Stimulated activated CD8-positive, alpha-beta memory T cell treated with anti-CD3 and anti-CD28 coated beads, Interleukin-7, amount 100 ng/mL, for 48 hours (primary cell): ENCODE measurements at places on chromosomes 4 and X.
A peak's percentile ranks its signal among the peaks of the same experiment; 100 is the strongest.

DNA sequence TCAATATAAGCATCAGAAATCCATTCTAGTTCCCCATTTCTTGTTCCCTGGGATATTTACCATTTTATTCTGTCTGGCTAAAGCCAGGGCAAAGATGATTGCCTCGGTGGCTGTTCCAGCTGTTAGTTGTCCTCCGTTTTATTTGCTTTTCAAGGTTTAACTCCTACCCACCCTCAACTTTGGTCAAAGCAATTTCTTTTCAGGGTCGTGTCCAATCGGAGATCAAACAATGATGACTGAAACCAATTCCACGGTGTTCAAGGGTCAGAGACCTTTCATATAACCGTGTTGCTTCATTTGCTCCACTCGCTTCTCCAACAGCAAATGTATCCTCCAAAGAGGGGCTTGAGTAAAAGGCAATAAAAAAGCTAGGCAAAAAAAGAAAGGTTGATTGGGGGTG, 193.5 kb upstream of the FTHL17 start:
- no peak for DNase-seq

GRCh38 chrX:136816975-136817374, 36.2 kb upstream of the ARHGEF6 start:
- DNase-seq = no peak

DNA sequence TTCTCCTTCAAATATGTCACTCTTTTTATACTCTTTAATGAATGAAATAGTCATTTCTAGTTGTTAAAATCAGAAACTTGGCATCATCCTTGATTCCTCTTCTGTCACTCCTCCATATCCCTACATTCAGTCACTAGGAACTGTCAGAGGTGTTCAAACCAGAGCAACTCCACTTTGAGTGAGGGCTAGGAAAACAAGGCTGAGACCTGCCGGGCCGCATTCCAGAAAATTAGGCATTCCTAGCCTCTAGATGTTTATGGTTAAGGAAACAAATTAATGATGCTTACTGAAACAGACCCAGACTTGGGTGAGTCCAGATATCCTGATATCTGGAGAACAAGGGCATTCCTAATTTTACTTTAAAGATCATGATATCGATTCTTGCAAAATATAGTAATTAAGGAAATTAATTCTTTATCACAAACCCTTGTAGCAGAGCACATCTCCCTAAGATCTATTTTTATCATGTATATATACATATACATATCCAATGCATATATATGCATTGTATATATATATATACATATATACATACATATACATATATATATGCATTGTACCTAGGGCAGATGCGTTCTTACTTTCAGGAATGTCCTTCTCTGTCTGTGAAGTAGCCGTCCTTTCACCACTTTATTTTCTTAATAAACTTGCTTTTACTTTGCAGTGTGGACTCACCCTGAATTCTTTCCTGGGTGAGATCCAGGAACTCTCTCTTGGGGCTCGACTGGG, 98.4 kb upstream of the GC start:
- no peak for DNase-seq

DNA sequence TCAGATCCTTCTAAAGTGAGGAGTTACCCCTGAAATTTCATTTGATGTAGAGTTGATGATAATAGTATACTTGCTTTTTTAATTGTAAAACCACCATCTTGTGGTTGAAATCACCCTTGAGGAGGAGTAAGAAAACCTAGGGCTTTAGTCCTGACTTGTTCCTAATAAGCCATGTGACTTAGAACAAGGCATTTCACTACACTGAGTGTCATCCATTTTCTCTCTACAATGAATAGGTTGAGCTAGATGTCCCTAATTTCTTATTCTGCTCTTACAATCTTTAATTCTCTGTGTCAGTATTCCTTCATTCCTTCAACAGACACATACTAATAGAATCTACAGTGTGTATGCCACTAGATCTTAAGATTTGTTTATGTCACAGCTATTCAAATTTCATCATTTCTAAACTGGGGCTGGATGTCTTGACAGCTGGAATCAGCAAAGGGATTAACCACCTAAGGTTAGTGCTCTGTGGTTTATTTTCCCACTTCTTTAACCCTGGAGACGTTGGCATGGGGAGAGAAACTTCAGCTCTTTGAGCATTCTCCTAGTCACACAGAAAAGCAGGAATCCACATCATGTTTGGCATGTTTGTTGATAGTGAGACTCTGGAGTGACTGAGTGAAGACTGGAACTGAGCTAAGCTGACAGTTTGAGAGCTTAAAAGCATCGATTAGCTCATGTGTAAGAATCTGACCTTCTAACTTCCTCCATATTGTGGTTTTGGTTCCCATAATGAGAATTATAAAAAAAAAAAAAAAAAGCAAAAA, 246.3 kb downstream of the NDST4 start:
- no peak for DNase-seq

GRCh38 chrX:40440866-40441265, 139.9 kb upstream of the ATP6AP2 start:
- no peak for DNase-seq

GRCh38 chr4:10730590-10730989, 46.0 kb upstream of the CLNK start:
- no peak for DNase-seq

- no peak for DNase-seq
Measured at GRCh38 chr4:25862411-25863346, at the start of gene SEL1L3. Gene SEL1L3 (minus strand): TSS chr4:25862988. CDS start chr4:25862836, 152 bp downstream.

GRCh38 chr4:53354012-53354722, 11.7 kb downstream of the SCFD2 start:
- no peak for DNase-seq

GRCh38 chr4:140098455-140099160, 55.4 kb downstream of the MAML3 start:
- no peak for DNase-seq

DNA sequence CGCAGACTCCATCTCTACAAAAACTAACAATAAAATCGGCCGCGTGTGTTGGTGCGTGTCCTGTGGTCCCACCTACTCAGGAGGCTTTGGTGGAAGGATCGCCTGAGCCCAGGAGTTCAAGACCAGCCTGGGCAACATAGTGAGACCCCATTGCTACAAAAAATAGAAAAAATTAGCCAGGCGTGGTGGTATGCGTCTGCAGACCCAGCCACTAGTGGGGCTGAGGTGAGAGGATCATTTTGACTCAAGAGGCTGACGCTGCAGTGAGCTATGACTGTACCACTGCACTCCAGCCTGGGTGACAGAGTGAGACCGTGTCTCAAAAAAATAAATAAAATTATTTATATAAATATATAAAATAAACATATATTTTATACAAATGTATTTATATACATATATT, 22.3 kb downstream of the ASMTL start:
- DNase-seq = no peak

- no peak for DNase-seq
Measured at GRCh38 chr4:77022560-77023179, 53.1 kb downstream of the CCNI start.

DNA sequence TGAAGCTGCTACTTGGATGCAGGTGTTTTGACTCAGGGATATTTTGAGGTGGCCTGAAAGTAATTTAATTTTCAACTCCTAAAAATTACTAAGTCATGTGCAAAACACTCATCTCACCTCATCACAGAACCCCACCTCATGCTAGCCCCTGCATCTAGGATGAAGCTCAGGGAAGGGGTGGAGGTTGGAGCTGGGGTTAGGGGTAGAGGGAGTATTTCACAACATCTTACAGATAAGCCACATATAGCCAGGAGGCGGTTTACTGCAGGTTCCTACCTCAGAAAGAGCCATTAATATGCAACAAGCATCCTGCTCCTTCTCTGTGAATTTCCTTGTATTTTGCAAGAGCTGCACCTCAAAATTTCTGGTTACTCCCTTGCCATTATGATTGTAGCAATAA, 70.5 kb upstream of the TSPAN5 start:
- DNase-seq = no peak

DNA sequence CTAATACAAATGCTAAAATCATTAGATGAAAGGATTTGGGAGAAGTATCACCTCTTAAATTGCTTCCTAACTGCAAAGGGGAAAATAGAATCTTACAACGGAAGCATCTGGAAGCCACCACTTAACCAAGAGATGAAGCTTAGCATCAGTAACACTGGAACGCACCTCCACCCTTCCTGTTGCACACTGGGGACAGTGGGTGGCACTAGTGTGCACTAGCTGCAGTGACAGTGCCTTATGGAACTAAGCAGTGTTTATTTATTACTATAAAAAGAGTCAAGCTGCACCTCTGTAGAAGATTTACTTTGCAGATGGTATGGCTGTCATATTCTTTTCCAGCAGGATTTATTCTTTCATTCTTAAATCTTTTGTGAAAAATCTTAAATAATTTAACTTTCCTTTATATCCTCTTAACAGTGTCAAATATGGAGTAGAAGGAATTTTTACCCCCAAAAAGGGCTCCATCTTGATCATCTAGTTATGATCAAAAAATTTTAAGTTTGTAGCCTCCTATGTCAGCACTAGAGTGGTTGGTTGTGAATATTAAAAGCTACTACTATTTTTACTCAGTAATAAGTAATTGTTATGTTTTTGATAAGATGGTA, 76.7 kb downstream of the SCD5 start:
- DNase-seq = no peak

- no peak for DNase-seq
Measured at GRCh38 chr4:17077105-17077504, 178.7 kb upstream of the LDB2 start.

DNA sequence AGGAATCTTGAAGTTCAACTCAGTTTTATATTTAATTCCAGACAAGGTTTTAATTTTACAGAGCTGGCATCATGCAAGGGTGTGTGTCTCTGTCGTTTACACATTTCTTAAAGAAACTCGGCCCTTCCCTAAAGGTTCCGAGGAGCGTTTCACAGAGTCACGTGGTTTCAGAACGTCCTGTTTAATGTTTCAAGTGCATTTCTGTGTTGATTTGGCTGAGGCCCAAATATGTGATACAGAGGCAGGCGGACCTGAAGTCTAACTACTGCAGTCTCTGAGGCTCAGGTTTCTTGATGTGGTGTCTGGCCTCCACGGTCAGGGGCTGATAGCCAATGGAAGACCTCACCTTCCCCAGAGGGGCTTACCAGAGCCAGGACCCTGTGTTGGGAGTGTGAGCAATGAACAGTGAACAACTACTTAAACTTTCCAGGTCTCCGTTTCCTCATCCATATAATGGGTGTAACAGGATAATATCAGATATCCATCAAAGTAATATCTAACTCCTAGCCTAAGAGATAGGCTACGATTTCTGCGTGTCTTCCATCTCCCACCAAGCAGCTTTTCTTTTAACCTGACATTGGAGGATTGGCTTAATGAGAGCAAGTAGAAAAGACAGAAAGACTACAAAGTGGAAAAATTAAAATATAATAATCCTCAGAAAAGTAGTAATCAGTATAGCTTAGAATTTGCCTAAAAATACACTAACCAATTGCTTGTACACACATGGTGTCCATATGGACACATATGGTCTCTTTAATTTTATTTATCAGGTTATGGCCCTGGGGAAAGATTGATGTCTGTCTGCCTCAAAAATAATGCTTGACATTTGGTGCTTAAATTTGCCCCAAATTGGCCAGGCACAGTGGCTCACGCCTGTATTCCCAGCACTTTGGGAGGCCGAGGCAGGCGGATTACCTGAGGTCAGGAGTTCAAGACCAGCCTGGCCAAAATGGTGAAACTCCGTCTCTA, 50.0 kb upstream of the TRIM2 start:
- DNase-seq = no peak

GRCh38 chrX:122943918-122944317, 240.2 kb upstream of the GRIA3 start:
- DNase-seq = no peak

- DNase-seq = no peak
Measured at GRCh38 chrX:37347420-37347819, 1.7 kb upstream of the PRRG1 start.

- peak; percentile 71 for DNase-seq
Measured at GRCh38 chrX:12955882-12956703, 18.8 kb upstream of the TMSB4X start.

- no peak for DNase-seq
Measured at GRCh38 chr4:99029852-99030251, 34.3 kb downstream of the METAP1 start.

- DNase-seq = no peak
Measured at GRCh38 chrX:103396186-103396585, 19.8 kb downstream of the BEX3 start.

DNA sequence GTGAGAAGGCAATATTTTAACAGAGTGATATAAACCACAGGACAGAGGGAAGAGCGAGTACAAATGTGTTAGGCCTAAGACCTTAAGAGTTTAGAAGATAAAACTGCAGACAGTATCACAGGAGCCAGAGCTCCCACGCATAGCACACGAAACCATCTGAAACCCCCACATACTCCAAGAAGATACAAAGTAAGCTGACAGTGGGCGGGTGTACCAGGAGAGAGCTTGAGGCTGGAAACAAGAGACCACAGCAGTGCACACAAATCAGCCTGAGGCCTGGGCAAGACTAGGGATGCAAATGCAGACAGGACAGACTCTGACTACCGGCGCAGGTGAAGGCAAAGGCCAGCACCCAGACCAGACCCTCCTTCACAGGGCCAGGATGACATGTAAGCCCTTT, 54.1 kb upstream of the ARHGAP24 start:
- no peak for DNase-seq

- no peak for DNase-seq
Measured at GRCh38 chr4:172232966-172233365, 419.8 kb downstream of the GALNTL6 start.

DNA sequence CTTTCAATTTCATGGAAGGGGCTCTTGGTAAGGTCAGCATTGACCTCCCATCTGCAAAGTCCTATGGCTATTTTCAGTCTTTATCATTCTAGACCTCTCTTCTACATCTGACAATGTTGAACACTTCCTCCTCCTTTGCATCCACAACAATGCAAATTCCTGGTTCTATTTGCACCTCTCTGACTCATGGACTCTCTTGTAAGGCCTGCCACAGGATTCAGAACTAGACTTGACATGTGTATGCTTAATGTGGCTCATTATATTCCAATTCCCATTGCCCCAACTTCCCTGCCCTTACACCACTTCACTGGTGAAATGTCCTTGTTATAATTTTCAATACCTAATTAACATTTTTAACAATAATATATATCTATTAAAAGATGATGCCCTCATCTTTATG, 314.3 kb upstream of the FGF13 start:
- no peak for DNase-seq

GRCh38 chrX:24479924-24480323, 14.8 kb downstream of the PDK3 start:
- DNase-seq = peak; percentile 30

DNA sequence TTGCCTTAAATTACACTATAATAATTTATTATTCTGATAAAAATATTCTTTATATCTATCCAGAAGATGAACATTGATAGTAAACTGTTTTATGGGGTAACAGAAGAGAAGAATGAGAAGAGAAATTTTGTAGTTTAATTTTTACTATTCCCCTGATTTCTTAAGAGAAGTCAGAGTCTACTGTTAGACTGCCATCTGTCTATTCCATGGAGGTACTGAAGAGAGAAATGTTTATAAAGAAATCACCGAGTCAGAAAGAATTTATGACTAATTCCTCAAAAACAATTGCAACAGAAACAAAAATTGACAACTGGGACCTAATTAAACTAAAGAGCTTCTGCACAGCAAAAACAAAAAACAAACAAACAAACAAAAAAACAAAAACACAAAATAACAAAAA, 149.9 kb downstream of the FGF16 start:
- no peak for DNase-seq
